ENCODE measurements at places on chromosomes 2 and 18.

DNA sequence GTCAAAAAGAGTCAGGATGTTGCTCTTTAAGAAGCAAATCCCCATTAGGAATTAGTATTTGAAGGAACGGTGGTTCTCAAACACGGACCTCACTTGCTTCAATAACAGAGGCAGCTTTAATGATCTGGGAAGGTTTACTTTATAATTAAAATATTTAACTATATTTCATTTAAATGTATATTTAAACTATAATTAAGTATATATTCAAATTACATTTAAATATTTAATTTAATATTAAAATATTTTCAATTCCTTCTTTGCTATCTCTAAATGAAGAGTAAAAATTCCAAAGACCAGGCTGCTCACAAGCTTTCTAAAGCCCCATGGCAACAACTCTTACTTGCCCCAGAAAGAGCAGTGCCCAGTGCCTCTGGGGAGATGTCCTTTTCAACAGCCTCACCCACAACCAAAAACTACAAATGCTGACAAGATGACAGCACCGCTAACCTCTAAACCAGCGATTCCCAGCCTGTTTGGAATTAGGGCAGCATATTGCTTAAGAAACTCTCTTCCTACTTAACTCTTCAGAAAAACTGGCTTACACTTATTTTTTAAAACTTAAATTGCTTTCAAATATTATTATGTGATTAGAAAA, 62.9 kb upstream of the POU3F3 start:
- no peak for DNase-seq

DNA sequence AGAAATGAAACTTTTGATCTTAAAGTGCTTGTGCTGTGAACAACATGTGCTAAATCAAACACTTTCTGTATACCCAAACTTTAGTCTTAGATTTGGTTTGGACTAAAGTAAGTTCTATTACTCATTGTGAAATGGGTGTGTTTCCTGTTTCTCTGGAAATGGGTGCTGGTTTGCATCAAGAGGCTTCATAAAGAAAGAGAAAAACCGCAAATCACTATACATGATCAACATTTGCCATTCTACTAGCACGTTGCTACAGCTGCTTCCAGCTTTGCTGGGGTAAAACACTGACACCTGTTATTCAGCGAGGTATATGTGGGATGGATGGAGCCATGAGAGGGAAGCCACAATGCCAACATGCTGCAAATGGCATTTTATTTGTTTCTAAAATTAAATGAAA, 547.0 kb upstream of the ACVR2A start:
- DNase-seq: no peak

- DNase-seq: no peak
Observed at GRCh38 chr18:45541421-45541820, 73.9 kb upstream of the SLC14A2 start.

DNA sequence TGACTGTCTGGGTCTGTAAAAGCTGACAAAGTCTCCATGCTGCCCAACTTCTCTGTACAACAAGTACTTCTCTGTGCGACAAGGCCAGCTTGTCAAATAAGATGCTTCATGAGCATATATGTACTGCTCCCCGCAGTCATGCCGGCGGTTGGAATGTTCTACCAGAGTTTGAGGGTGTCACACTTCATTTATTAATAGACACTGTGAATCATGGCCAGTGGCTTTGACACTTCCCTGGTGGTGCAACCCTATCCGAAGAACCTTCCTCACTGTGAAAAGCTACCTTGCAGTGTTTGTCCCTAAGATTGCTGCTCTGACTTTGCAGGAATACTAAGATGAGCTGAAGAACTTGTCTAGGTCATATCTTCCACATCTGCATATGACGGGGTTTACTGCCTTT, 120.9 kb upstream of the NRP2 start:
- no peak for DNase-seq

GRCh38 chr2:55229221-55229620, 2.9 kb downstream of the CLHC1 start:
- DNase-seq: no peak

DNA sequence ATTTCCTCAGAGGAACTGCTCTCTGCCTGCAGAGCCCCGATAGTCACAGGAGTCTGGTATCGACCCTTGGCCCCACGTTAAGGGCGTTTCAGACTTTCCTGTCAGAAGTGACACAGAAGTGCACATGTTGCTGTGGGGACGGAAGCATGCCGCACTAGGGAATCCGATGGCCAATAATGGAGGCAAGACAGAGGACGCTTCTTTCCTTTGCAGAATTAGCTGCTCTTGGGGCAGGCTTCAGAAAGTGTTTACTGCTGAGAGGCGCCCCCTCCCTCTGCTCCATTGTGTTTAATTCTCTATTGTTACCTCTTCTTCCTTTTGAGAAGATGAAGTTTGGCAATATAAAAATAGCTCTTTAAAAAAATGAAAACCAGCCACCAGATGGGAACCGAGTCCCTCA, 118.6 kb upstream of the EML6 start:
- DNase-seq: no peak

DNA sequence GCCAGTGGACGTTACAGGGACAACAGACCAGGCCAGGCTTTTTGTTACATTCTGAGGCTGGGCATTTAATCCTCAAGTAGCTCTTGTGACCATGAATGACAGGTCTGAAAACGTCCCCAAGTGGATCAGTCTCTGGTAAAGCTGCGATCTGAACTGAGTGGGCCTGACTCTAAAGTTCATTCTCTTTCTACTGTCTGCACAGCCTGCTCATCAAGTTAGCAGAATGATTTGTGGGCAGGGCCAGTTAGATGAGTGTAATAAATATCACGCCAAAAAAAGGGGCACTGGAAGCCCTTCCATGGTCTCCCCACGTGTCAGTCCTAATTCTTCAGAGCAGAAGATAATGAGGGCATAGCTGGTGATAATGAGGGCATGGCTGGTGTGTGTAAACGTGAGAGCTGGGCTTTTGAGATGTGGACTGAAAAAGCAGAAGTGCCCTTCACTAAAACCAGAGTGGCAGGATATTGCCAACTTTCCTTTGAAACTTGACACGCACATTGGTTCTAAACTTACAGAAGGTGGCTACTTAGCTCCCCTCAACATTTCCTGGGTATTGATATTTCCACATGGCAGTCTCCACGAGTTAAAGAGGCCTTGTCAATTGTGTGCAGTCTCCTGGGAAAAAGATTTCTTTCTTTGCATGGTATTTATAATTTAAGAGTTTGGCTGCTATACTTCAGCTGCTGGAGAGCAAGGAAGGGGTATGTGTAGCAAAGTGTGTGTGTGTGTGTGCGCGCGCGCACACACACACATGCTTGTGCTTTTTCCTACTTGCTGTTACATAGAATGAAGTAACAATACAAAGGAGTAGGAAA, 72.7 kb upstream of the LYPD6B start:
- no peak for DNase-seq

GRCh38 chr18:50126471-50126870, 68.5 kb downstream of the MYO5B start:
- DNase-seq: no peak

GRCh38 chr2:8575834-8576423, 105.9 kb upstream of the ID2 start:
- DNase-seq: no peak

GRCh38 chr2:84458551-84459017, 496 bp downstream of the SUCLG1 start:
- no peak for DNase-seq

DNA sequence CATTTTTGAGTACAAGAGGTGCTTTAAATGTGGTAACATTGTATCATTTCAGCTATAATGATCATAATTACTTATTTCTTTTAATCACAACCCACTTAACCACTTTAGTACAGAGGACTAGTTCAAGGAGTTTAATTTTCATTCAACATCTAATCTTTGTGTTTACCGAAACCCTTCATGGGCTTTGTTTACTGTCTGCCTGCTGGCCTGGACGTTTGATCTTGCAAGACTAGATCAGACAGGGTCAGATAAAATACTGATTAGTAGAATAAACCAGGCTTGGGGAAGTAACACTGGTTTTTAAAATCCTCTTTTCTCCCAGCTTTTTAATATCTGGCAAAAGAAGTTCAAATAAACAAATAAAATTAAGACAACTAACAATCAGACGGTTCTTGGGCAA, 93.6 kb downstream of the SATB2 start:
- no peak for DNase-seq

DNA sequence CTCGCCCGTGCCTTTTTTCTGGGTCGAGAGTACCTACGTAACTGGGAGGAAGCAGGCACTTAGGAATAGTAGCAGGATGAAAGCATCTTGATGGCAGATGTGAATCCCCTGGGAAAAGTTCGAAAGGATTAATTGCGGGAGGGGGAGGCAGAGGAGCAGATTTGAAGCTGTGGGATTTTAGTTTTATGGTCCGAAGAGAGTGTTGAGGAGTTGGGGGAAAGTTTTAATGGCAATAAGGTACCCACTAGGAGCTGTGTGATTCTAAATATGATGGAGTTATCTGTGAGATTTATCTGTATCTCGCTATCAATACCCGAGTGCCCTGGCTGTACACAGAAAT, 1.1 kb downstream of the AGFG1 start:
- no peak for DNase-seq

GRCh38 chr2:1766425-1766824, 22.1 kb upstream of the PXDN start:
- DNase-seq: no peak

GRCh38 chr2:208406474-208407451, at the start of gene PTH2R:
TSS of gene PTH2R (plus strand) at chr2:208406792. CDS start at chr2:208407044, 252 bp downstream.
- DNase-seq: no peak

- no peak for DNase-seq
Observed at GRCh38 chr18:13363359-13363758, 144.8 kb downstream of the LDLRAD4 start.

DNA sequence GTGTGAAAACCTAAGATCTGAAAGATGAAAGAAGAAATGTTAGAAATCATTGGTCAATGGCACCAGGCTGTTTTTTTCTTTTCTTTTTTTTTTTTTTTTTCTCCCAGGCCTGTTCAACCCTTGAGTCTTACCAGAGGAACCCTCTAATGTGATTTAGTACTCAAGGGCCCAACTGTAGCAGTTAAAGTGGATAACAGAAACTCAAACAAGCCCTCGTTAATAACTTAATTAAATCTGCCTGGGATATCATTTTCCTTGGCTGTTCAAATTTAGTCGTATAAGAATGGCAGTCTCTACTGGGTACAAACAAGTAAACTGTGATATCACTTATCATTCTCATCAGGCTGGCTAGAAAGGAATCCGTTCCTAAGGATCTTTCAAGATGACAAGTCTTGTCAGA, 16.5 kb downstream of the ARL4C start:
- DNase-seq: no peak

- no peak for DNase-seq
Observed at GRCh38 chr2:101416609-101417008, 29.3 kb upstream of the CREG2 start.

- no peak for DNase-seq
Observed at GRCh38 chr2:48272199-48272598, 257.8 kb upstream of the STON1 start.

DNA sequence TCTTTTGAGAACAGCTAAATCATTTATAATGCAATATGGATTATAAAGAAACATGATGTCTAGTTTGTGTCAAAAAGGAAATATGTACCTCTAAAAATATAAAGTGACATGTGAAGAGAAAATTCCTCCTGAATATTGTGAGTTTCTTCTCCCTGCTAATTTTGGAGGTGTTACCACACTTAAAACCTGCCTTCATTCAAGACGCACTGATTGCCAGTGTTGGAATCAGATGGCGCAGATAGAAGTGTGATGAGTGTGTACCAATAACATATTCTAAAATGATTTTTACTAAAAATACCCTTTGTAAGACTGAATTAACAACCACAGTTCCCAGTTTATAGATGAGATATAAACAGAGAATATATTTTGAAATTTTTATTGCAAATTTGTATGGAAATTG, 681.8 kb upstream of the LRATD1 start:
- DNase-seq: no peak

DNA sequence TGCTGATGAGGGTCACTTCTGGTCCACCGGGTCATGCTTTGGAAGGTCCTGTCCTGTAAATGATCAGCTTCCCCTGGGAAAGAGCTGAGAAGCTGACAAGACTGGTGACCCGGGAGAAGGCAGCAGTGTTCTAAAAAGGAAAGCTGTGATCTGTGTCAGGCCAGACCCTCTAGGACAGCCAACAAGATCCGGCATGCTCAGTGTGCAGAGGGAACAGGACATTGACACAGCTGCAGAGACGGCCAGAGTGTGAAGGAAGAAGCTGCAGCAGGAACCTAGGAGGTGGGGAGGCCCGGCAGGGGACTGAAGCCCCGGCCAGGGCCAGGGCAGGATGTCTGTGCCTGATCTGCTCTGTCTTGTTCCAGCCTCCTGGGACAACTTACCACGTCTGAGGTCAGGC, 372.7 kb upstream of the ID2 start:
- DNase-seq: no peak

DNA sequence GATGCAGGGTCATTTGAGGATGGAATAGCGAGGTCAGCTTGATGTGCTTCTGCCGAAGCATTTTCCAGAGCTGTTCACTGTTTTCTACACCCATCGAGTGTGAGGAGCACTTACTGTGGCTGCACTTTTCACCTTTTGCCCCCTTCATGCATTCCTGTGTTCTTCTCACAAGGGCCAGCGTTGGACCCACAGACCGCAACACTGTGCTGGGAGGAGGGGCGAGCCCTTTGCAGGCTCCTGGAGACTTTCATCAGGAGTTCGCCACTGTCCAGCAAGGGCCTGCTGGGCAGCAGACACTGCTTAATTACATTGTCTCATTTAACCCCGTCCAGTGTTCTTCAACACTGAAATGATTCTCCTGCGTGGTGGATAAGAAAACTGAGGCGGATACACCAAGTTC, 29.9 kb downstream of the CYP26B1 start:
- DNase-seq: no peak

- DNase-seq: no peak
Observed at GRCh38 chr2:197377670-197378069, 57.2 kb downstream of the SF3B1 start.

- DNase-seq: no peak
Observed at GRCh38 chr18:23575309-23575651, 11.0 kb downstream of the NPC1 start.

DNA sequence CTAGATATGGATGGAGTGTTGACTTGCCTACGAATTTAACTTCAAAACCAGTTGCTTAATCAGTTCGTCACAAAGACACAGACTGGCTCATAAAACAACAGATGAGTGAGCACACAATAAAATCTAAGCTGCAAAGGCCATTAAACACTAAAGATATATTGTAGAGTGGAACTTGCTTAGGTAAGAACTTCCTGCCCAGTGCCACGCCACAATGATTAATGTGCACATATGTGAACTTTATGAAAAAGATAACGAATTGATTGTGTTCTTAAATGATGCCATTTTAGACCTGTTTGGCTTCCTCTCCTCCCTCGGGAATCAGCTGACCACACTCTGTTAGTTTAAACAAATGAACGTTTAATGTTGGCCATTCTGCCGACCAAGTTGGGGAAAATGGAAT, 2031.3 kb upstream of the CELF4 start:
- DNase-seq: no peak

GRCh38 chr2:143223556-143223955, 94.3 kb downstream of the ARHGAP15 start:
- no peak for DNase-seq
